NCI-H510A (cell line): ENCODE measurements at places on chromosomes 2 and 18.

DNA sequence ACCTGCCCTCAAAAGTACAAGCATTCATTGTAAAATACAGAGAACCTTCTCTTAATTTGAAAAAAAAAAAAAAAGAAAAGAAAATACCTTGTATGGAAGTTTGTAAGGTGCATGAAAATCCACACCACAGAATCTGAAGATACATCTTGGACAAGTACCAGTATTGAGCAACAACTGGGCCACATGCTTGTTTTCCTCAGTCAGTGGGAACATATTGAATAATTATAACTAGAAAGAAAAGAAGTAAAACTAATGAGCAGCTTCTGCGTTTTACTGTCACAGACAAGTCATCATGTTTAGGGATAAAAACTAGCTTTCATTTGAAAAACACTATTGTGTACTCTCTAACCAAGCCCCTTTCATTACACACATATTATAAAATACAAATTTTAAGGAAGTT, 5.8 kb upstream of the PEX13 start:
- DNase-seq = no peak

DNA sequence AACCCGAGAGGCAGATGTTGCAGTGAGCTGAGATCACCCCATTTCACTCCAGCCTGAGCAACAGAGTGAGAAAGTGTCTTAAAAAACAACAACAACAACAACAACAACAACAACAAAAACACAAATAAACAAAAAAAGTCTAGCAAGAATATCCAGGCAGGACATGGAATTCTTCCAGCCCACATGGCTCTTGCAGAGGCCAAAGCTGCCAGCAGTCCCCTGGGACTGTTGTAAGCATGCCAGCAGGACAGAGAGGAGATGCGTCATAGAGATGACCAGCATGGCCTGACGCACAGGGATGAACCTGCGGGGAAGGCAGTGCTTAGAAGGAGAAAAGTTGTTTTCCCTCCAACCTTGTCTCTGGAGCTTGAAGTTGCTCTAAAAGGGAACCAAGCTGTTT, 182.3 kb upstream of the PGAP1 start:
- no peak for DNase-seq

- DNase-seq = no peak
Measured at GRCh38 chr2:170446078-170446477, 268.1 kb downstream of the MYO3B start.

DNA sequence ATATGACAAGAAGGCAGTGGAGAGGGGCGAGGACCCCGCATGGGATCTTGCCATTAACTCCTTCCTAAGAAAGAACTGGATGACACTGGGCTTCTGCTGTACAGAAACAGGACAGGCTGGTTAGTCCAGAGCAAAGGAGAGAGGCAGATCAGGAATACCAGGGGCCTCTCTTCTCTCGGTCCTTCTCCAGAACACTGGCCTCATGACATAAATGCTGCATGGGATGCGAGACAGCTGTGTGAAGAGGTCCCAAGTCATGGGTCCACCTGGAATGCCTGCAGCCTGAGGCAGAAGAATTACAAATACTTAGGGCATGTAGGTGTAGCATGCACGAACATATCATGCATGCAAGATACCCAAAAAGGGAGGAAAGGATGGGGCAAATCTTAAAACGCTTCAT, 9.1 kb downstream of the MBOAT2 start:
- no peak for DNase-seq

DNA sequence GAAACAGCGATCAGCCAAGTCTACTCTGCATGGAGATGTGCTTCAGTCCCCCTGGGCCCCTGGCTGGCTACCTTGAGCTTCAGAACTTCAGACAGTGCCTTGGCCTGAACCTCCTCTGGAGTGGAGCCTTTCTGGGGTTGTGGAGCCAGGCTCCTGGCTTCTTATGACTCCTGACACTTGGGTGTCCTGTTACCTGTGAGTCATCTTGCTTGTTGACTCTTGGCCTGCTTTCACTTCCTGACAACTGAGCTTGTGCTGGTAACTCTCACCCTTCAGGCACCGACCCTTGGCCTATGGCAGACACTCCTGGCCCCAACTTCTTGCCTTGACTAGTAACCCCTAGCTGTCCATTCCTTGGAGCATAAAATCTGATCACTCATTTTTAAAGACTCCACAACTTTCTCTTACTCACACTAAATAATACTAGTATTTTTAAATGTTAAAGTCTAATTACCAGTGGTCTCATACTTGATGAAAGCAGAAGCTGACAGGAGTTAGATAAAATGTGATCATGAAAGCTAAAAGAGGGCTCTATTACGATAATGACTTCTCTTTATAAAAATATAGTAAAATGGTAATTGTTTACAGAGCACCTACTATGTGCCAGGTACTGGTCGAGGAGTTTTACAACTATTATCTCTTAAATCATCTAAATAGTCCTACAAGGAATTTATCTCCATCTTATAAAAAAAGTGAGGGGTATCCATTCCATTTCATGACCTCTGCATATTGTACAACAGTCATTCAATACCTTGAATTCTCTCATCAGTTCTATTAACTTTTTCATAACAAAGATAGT, 46.3 kb upstream of the VIT start:
- peak; percentile 6 for DNase-seq

DNA sequence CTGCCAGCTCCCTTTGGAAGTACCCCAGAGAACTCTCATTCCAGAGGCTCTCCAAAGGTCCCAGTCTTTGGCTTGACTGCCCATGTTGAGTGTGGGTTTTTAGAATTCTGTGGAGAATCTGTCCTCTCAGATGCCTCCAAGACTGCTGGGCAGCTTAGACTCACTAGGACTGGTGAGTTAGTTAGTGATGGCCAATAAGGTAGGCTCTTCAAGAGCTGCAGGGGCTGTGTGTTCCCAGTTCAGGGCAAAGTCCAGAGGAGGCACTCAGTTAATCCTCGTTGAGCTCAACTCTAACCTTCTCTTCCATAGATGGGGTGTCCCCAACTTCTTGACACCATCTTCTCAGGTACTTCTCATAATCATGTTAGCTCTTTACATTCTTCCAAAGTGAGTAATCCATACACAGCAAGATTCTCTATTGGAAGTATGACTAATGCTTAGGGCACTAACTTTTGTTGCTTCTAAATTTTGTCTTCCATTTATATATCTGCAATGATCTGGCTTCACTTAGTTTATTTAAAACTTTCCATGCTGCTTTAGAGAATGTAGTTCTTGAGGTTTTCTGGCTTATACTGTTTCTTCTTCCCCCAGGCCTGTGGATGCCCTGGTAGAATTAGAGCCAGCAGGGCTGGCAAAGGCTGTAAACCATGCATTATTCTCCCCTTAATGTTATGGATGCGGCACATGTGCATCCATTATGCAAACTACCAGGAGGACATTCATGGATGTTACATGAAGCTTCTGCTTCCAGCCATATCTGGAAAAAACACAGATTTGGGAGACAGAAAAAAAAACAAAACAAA, 88.9 kb downstream of the POLE4 start:
- DNase-seq = no peak

DNA sequence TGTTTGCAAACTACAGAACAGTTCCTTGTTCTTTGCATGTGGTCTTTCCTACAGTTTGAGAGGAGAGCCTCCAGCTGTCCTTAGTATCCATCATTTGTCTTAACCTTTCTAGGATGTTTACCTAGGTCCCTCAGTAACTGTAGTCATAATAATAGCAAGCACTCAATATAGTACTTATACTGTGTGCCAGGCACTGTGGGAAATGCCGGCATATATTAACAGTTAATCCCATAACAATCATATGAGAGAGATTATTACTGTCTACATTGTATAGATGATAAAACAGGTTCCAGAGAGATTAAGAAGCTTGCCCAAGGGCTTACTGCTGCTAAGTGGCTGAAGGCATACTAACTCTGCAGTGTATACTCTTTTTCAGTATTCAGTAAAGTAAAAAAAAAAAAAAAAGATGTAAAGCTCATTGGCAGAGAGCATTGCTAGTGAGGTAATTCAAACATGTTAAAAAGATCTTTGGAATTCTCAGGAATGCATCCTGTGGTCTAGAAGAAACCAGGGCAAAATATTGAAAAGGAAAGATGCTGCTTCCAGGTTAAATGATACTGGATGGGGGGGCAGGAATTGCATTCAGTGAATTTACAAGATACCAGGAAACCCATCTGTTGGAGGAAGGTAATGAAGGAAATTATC, 72.3 kb downstream of the SPTBN1 start:
- no peak for DNase-seq

DNA sequence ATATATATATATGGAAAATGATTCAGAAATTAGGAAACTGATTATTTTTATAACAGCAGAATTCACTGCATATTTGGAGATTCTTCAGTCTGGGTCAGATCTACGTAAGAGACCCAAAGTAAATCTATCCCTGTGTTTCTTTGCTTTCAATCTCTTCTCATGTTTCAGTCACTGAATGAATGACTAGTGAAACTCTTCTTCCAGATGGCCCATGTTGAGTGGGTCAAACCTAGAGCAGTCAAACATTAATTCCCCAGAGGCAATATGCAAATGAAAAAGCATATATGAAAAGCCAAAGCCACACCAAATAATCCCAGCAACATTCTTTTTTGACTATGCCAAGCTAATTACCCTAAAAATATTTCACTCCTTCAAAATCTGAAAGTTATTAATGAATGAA, 317.3 kb downstream of the RBM43 start:
- DNase-seq = no peak
